Caco-2 (cell line): ENCODE measurements at places on chromosomes 16 and 17.

DNA sequence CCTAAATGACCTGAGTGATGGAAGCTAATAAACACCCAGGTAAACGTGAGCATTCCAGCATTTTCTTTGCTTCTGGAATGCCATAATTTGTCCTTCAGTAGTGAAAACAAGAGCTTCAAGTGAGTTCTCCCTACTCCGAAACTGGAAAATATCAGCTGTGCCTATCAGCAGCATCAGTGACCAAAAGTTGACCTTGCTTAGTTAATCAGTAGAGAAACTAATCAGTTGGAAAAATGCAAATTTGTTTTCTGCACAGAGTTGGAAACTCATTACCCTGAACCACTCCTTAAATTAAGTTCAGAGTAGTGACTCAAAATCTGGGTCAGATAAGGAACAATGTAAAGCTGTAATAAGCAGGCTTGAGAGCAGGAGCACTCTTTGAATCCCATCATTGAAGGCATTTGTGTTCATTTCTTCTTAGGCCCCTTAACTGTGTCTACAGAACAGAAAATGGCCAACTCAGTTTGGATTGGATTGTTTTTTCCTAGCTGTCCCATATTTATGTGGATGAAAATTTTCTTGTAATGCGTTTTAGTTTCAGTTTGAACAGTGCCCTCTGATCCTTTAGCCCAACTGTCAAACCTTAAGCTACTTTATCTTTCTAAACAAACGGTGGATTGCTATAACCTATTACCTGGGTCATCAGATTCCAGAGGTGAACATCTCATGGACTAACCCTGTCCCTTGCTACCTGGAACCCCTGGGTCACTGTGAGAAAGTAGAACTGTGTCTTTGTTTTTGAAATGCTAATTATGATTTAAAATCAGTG, 290.4 kb downstream of the TOX3 start:
- DNase-seq, result peak; percentile 2

- no peak for DNase-seq
Measured at GRCh38 chr17:44247440-44247841, 20.5 kb downstream of the SLC4A1 start.

DNA sequence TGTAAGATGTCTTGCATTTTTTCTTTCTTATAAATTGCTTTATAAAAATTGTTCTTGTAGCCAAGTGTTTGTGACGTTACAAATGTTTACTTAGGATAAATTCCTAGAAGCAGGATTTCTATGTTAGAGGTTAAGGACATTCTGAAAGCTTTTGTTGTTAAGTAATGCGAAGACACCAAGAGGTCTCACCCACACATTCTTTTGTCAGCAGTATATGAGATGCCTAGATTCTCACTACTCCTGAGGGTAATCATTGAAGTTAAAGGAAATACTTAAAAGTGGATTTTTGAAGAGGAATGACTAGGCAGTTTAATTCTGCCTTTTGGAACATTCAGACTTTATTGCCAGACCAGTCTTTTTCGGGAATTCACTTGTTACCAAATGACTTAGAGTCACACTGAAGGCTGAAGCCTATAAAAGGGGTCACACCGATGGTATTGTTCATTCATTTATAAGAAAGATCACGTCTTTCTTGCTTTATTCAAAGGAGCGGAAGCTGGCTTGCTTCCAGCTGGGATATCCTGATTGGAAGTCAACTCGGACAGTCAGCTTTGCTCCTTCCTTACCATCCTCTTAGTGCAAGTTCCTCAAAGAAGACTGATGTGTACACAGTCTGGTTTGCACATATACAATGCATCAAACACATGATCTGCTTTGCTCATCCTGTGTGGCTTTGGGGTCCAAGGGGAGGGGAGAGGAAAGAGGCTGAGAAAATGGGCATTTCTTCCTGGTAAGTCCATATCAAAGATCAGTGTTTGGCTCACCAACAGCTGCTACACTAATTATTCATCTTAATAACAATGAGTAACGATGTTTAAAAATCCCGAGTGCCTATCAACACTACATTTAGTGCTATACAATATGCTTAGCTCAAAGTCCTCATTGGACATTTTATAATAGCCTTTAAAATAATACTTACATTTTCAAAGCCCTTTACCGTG, 160.0 kb downstream of the MAP2K6 start:
- no peak for DNase-seq

DNA sequence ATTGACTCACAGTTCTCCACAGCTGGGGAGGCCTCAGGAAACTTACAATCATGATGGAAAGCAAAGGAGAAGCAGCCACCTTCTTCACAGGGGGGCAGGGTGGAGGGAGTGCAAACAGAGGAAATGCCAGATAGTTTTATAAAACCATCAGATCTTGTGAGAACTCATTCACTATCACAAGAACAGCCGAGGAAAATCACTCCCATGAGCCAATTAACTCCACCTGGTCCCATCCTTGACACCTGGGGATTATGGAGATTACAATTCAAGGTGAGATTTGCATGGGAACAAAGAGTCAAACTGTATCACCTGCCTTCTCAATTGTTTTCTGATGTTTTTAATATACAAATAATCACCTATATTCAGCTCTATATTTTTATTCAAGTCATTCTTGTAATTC, 1527.3 kb upstream of the GOT2 start:
- no peak for DNase-seq

DNA sequence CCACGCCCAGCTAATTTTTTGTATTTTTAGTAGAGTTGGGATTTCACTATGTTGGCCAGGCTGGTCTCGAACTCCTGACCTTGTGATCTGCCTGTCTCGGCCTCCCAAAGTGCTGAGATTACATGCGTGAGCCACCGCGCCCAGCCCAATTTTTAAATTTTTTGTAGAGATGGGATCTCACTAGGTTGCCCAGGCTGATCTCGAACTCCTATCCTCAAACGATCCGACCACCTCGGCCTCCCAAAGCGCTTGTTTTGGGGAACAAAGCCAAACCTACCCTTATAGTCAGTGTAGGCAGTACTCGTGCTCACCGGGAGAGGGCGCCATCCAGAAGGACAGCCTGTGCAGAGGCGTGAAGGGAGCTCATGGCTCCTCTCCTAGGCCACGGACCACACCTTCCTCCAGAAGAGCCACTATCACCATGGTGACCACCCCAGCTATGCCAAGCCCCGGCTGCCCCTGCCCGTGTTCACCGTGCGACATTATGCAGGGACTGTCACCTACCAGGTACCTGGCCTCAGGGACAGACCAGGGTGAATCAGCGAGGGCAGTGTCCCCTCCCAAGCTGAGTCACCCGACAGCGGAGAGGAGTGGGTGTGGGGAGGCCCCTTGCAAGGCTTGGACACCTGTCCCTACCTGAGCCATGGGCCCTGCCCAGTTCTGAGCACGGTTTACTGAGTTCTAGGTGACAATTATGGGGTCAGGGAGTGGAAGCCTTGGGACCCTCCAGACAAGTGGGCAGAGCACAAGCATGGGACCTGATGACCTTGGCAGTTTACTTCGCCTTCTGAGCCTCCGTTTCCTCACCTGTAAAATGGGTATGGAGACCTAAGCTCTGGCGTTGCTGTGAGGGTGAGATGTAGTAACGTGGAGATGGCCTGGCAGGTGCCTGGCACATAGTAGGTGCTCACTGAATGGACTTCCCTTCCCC, 13.7 kb downstream of the MYO15B start:
- DNase-seq, result peak; percentile 71

- peak; percentile 29 for DNase-seq
Measured at GRCh38 chr17:18143044-18143936, 34.7 kb downstream of the MYO15A start.

DNA sequence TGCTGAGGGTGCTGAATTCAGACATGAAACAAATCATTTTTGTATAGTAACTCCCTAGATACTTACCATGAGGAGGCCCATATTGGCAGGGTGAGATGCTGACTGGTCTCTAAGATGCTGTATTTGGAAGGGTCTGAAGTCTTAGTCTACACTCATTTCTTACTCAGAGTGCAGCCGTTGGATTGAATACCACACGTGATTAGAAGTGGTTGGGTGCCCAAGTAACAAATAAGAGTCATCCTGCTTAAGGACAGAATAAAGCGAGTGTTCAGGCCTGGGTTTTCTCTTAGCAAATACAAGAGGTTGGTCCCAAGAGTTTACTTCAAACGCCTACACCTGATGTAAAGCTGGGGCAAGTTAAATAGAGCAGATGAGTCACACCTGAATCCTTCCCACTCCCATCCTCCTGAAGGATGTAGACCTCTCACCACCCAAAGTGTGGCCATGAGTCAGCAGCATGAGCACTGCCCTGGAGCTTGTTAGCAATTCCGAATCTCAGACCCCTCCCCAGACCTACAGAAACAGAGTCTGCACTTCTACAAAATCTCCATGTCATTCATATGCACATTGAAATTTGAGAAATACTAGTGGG, 284.6 kb upstream of the CDH5 start:
- DNase-seq, result no peak

GRCh38 chr16:26816266-26816665, 250.5 kb upstream of the C16orf82 start:
- DNase-seq, result no peak

DNA sequence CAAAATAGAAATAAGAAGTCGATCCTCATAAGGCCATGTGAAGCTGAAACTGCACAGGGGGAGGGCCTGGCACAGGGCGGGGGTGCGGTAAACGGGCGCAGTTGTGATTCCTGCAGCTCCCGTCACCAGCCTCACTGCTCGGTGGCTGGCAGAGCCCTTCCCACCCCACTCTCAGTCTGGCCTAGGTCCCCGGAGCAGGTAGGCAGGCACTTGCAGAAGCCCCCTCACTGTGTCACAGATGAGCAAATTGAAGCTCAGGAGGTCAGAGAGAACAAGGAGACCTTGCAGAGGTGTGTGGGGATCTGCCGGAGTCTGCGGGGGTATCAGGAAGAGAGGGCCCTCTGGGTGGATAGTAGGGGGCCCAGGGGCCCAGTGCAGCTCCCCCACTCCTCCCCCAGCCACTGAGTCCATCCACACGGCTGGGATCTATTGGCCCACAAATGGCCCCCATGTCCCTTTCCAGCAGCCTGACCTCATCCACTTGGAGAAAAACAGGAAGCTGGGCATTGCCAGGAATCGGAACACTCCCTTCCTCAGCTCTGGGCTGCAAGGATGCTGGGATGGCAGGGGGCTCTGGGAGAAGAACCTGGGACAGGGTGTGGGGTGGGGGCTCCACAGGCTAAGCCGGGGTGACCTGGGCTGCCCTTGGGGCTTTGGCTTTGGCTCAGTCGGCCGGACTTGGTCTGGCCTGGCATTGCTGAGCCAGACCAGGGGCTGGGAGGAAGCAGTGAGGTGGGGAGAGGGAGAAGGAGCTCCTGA, 21.4 kb upstream of the MAP3K14 start:
- DNase-seq, result peak; percentile 26

DNA sequence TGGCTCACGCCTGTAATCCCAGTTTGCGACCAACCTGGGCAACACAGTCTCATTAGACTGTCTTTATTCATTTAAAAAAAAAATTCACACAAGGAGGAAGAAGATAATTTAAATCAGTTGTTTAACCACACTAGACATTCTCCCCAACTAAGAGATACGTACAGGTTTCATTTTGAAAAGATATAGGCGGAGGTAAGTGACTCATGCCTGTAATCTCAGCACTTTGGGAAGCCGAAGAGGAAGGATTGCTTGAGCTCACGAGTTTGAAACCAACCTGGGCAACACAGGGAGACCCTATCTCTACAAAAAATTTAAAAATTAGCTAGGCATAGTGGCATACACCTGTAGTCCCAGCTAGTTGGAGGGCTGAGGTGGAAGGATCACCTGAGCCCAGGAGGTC, 5.3 kb downstream of the CMTM4 start:
- DNase-seq, result no peak

GRCh38 chr17:65885541-65886312, 306.2 kb downstream of the CEP112 start:
- no peak for DNase-seq

GRCh38 chr16:78903237-78903636, 697.3 kb downstream of the MAF start:
- DNase-seq, result no peak

DNA sequence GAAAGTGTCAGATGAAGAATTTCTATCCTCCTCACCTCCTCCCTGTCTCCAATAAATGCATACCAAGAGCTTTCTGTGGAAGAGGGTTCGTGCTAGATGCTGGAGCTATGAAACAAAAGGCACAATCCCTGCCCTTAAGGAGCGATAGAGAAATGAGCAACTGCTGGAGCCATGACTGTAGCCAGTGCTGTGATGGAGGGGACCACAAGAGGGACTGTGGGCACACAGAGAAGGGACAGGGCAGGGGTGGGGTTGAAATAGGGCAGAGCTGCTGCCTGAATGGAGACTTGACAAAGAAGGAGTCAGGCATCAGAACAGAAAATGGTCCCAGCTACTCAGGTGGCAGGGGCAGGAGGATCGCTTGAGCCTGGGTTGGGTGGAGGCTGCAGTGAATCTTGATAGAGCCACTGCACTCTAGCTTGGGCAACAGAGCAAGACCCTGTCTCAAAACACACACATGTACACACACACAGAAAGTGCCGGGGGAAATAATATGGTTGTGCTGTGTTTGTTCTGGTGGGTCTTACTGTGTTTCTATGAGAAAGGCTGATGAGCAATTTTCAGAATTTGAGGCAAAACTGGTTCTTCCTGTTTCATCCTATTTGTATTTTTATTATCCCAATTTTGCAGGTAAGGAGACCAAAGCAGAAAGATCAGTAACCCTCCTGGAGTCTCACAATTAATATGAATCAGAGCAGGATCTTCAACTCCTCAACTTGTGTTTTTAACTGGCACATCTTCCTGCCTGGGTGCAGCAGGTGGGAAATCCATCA, 16.5 kb downstream of the TMEM98 start:
- peak; percentile 50 for DNase-seq

- DNase-seq, result no peak
Measured at GRCh38 chr16:56738221-56738620, 8.3 kb downstream of the NUP93 start.

DNA sequence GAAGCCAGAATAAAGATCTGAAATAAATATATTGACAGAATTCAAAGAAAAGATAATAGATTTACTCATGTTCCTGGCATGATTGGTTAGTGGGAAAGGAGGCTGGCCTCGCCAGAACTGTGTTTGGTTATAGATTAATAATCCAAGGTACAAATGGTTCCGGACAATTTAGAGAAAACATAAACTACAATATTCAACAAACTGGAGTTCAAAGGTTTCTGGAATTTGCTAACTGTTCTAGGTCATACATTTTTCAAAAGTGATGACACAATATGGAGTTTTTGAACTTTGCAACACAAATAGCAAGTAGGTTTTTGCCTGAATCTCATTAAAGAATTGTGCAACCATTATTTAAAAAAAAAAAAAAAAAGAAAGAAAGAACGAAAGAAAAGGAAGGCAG, 251.7 kb upstream of the SALL1 start:
- no peak for DNase-seq

DNA sequence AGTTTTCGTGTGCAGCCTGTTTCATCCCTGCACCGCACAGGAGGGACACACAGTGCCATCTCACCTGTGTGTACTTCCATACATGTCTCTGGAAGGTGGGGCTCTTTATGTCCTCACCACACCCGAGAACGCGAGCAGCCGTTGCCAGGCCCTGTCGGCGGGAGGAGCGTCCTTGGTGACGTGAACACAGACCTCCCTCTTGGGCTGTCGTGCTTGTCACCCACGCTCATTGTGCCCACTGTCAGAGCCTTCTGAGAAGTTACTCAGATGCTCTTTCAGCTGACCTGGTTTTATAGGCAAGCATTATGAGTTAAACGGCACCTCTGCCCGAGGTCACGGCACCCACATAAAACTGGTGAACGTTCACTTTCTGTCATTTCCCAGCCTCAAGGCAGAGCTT, 40.2 kb downstream of the ZNF750 start:
- no peak for DNase-seq

- no peak for DNase-seq
Measured at GRCh38 chr17:2547176-2547575, 35.5 kb upstream of the METTL16 start.
